ENCODE measurements at places on chromosomes 7 and 10.

DNA sequence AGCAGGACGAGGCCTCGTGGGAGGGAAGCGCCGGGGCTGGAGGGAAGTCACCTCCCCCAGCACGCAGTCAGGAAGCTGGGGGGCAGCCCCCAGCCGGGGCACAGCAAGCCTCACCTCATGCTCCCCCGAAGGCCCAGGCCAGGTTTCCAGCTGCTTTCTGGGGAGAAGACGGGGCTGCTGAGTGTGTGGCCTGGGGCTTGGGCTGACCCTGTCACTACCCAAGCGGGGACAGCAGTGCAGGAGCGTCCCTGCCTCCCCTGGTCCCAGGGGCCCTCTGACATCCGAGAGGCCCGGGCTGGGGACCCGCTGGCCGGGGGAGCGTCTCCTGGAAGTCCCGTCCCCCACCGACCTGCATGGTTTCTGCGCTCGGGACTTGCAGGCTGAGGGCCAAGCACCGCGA, 19.7 kb upstream of the NKX6-2 start:
- no peak for DNase-seq

- no peak for DNase-seq
These were observed 3.3 kb upstream of the PDGFA start for GRCh38 chr7:522951-523314.

- DNase-seq: no peak
These were observed 136.7 kb downstream of the NEBL start for GRCh38 chr10:20760460-20760859.

- no peak for DNase-seq
These were observed 188.5 kb downstream of the TNS3 start for GRCh38 chr7:47393406-47393805.

DNA sequence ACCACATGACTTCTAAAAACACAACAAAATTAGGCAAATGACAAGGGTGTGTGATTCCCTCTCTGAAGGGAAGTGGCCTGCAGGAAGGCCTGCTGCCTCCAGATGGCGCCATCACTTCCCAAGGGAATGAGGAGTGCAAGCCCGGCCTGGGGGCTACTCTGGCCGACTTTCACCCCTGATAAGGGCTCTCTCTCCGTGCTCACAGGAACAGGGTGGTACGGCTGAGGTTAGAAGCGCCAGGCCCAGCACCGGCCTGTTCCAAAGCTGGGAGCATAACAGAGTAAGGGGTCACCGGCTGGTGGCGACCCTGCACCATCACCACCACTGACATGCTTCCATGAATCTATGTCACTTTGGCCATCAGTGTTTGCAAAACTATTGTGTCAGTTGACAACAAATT, 13.1 kb downstream of the RBP3 start:
- DNase-seq: no peak

DNA sequence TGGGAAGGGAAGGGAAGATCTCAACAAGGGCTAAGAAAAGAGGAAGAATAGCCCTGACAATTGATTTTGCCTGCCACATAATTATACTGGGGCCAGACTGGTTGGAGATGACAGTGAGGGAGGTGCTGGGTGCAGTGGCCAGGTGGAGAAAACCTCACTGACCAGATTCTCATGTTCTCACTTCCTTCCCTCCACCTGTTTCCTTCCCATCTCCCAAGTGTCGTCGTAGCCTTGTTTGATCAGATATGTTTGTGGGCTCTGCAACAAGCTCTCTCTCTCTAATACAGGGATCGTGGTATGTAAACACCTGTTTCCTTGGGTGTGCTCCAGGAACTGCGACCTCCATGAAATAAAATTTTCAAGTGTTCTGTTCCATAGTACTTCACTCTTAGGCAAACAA, 60.2 kb downstream of the VCL start:
- DNase-seq: no peak

- no peak for DNase-seq
These were observed 2.2 kb downstream of the RAB18 start for GRCh38 chr10:27506280-27506679.

DNA sequence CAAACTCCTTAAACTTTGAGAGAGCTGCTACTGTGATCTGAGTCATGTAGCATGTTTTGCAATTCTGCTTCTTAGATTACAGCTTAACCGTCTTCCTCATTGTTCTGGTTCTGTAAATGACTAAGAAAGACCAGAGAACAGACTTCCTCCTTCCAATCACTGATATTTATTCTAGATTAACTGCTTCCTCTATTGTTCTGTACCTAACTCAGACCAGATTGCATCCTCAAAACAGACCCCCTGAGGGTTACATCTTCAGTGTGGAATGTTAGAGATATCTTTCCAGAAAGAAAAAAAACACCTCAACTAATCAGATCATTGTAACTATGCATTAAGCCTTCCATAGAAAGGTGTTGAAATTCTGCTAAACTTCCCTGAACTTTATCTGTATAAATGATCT, 5.7 kb upstream of the PIP start:
- DNase-seq: no peak

DNA sequence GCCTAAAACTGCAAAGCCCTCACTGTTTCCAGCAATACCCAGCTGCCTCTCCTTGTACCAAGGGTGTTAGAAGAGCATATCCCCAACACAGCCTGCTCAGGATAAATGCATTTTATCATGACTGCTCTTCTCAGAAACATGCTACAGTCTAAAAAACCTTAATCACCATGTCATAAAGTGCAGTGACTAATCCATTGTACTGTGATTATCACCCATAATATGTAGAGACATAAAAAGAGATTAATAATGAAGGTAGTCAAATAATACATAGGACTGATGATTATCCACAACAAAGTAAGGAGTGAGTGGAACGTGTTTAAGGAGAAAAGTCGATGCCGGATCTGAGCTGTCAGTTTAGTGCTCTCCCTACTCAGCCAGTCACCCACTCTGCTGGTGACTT, 12.2 kb upstream of the WDR11 start:
- DNase-seq: no peak

GRCh38 chr7:72453471-72453870, 41.3 kb upstream of the CALN1 start:
- DNase-seq: no peak

- DNase-seq: no peak
These were observed 3.4 kb downstream of the SDHAF3 start for GRCh38 chr7:97120713-97121457.

DNA sequence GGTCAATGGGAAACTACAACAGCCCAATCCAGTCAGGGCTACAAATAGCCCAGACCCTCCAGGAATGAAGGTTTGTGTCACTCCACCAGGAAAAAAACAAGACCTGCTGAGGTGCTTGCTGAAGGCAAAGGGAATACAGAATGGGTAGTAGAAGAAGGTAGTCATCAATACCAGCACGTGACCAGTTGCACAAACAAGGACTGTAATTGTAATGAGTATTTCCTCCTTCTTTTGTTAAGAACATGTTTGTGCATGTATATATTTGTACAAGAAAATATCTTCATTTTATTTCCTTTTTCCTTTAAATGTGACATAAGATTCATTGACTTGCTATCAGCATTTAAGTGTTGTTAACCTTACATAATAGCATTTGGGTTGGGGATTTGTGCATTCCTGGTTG, 229.3 kb downstream of the IMMP2L start:
- DNase-seq: no peak

DNA sequence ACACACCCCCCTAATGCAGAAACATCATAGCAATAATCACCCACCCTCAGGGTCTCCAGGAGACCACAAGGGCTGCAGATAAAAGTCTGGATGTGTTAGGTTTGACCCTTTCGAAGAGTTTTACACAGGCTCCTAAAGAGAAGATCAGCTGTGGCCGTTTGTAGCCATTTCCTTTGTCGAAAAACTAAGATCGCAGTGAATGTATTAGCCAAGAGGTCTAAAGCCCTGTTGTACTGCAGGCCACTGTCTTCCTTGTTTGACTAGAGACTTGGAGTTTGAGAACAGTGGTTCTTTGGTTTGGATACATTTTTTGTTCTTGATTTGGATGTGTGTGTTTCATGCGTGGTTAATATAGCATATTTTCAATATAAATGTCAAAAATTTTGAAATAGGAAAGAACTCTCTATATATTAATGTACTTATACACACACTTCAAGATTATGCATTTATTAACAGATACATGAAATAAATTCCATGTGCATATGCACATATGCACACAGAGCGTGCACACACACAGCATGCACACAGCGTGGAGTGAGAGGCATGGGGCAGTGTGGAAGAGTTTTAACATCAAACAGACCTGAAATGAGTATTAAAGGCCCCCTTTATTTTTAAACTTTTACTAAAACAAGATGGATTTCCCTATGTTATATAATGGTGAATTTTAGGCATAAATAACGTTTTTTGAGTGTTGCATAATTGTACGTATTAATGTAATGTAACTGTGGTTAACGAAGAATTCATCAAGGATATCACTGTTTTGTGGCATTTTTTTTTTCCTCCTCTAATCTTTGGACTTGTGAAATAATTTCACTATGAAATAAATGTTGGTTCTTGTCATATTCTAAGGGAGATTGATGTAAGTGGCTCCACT, 2.2 kb downstream of the IKZF1 start:
- DNase-seq: no peak

DNA sequence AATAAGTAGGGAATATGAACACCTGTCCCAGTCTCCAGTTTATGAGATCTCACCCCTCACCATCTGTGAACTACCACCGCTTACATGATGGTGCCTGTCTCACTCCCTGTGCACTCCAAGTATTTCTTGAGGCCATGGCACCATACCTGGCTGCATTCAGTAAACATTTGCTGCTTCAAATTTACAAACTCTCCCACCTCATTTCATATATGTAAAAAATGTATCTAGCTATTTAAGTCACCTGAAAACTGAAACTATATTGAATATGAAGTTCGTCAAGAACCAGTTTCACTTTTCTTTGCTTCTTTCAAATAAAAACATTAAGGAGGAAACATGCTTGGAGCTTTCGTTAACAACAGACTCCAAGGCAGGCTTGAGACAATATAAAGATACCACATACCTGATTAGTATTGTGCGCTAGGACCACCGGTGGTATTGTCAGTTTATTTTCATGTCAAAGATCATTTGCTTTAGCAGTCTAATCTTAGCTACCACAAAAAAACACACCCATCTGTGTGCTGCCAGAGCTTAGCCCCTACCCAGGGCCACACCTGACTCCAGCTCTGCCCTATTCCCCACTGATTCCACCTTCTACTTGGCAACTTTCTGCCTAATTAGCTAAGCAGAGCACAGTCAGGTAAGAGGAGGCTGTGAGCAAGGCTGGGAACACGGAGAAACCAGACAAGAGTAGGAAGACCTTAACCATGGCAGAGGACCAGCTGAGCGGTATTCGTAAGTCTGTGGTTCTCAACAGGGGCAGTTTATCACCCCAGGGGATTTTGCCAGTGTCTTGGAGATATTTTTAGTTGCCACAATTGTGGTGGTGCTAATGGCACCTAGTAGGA, 92.0 kb downstream of the ZFAND4 start:
- DNase-seq: no peak

GRCh38 chr7:13286916-13287315, 599.5 kb downstream of the ARL4A start:
- no peak for DNase-seq

DNA sequence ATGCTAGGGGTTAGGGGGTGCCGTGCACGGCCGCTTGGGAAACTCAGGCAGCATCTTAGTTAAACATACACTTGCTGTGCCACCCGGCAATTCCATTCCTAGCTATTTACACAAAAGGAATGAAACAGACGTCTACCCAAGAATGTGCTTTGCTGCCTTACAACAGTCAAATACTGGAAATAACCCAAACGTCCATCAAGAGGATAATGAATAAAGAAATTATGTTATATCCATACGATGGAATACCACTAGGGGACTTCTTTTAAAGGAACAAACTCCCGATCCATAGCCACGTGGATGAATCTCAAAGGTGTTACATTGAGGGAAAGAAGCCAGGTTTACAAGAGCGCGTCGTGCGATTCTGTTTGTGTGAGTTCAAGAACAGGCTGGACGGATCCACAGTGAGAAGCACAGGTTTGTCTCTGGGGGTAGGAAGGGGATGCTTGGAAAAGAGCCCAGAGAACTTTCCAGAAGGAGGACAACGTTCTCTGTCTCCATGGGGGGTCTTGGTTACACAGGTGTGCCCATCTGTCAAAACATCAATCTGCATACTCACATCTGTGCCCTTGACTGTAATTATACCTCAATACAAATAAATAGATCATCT, 41.8 kb downstream of the STK32C start:
- DNase-seq: no peak

DNA sequence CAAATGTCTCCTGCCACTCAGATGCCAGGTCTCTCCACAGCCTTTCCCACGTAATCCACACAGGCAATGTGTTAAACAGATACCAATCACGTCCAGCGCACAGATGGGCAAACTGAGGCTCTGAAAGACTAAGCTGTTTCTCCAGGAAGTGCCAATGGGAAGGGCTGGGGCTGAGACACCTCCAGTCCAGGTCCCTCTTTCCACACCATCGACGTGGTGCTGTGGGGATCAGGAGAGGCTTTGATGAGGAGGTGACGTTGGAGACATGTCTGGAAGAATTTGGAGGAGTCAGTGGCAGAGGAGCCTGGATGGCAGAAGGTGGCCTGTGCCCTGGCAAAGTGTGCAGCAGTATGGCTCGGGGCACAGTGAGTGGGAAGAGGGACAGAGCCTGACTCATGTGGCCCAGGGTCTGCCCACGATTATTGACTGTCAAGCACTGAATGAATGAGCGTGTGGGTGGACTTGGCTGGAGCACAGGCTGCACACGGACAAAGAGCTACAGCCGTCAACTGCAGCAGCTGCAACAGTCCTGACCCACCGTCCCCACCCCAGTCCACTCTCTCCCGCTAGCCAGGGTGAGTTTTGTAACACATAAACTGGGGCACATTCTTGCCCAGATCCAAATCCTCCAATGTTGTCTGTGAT, 40.8 kb upstream of the HSPA12A start:
- no peak for DNase-seq

- no peak for DNase-seq
These were observed 27.2 kb downstream of the ATE1 start for GRCh38 chr10:121900443-121901174.

DNA sequence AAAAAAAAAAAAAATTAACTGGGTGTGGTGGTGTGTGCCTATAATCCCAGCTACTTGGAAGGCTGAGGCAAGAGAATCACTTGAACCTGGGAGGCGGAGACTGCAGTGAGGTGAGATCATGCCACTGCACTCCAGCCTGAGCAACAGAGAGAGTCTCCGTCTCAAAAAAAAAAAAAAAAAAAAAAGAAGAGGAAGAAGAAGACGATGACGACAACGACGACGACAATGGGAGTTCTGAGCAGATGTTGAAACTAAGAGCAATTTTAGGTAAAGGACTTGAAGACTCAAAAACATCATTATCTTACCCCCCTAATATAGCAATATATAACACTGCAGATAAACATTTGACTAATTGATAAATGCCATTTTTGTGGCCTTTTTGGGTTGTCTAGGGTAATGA, 39.5 kb upstream of the PPP1R17 start:
- DNase-seq: no peak

- no peak for DNase-seq
These were observed 333.1 kb downstream of the ETV1 start for GRCh38 chr7:13656330-13656729.
